Osteoblast (primary cell): ENCODE measurements at places on chromosomes 7 and 10.

GRCh38 chr10:67923551-67923950 lies 39.1 kb downstream of the SIRT1 start:
- DNase-seq = no peak

- DNase-seq = no peak
Measured at GRCh38 chr10:103149991-103150622, 43.0 kb downstream of the NT5C2 start.

GRCh38 chr7:98287486-98287959 lies 6.0 kb downstream of the BRI3 start:
- DNase-seq = peak; percentile 77

- no peak for DNase-seq
Measured at GRCh38 chr7:79713276-79713675, 259.8 kb upstream of the MAGI2 start.

DNA sequence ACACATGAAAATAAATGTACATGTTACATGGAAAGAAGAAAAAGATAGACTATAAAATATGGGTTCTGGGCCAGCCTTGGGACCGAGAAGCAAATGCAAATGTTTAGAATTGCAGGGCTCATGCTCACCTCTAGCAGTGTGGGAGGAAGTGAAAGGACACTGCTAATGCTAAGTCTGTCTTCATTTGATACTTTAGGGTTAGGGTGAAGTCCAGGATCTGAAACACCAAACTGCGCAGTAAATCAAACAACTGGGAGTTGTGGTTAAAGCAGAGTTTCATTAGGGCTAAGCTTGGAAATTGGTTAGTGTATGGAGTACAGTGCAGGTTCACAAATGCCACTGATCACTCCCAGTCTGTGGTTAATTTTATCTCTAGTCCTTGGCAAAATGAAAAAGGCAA lies 73.2 kb upstream of the PDK4 start:
- DNase-seq = no peak

- no peak for DNase-seq
Measured at GRCh38 chr7:36475381-36475780, 85.7 kb downstream of the ANLN start.

GRCh38 chr7:91852263-91852741 lies 28.2 kb downstream of the MTERF1 start:
- DNase-seq = no peak

GRCh38 chr10:71663311-71663710 lies 56.3 kb downstream of the C10orf105 start:
- DNase-seq = no peak

DNA sequence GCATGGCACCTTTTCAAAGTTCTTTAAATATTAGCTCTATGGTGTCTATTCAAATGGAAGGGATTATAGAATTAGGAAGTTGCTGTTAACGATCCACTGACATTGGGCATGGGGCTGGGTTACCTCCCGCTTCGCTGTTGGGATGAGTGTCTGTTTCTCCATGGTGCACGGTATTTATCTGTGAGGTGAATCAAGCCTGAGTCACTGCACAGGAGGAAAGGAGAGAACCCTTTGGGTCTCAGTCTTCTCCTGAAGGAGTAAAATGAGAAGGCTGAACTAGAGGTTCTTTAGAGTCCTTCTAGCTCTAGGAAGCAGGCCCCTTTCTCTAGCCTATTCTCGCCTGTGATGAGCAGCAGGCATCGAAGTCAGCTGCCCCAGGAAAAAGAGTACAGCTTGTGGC lies 7.3 kb downstream of the JCAD start:
- peak; percentile 69 for DNase-seq

DNA sequence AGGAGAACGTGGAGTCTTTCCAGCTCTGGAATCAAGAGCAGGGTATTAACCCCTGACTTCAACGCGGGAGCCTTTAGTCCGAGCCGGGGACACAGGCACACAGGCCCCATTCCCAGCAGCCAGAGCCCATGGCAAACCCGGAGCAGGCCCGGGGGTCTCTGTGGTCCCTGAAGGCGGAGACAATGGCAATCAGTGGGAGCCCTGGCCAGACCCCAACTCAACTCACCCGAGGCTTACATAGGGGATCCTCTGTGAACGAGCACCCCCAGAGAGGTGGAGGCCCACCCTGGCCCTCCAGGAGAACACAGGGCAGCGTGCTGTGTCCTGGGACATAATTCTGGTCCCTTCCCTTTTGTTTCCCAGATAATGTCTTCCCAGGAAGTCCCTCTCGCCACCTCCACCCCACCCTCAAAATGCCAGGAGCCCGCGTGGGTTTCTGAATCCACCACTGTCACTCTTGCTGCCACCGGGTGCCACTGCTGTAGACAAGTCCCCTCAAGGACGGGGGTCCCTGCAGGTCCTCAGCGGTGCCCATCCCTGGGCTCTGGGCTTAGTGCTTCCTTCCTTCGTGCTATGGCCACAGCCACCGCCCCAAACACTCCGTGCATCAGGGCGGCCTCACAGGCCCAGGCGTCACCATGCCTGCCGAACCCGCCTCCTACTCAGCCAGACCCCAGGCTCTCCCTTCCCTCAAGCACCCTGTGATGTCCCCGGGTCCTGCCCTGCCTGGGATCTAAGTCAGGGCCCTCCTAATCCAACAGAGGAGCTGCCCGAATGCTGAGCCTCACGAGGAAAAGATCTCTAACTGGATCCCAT lies 28.6 kb upstream of the PPP2R2D start:
- no peak for DNase-seq

- no peak for DNase-seq
Measured at GRCh38 chr7:20326342-20326741, 4.4 kb upstream of the ITGB8 start.

DNA sequence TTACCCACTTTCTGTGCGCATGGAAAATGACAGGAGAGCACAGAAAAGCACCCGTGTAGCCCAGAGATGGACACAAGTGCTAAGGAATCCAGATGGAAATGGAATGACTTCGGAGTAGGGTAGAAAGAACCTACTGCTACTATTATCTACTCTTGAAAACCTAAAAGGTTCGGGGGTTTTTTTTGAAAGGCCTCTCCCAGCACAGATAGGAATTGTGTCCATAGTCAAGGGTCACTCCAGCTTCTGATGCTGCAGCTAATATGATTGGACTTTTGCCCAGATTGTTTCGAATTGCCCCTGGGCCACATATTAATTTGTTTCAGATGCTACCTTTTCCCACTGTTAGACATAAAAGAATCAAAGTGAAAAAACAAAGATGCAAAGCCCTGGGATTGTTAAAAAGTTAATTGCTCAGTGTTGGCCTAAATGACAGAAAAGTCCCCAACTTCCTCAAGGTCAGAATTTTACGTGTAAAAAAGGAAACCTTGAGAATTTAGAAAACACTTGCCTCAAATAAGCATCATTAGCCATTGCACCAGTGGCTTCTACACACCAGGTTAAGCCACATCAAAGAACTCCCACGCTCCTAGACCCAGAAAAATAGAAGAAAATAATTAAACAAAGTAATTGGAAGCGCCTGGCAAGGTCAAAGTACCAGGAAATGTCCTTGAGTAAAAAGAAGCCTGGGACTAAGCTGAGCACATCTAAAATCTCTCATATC lies 40.8 kb upstream of the INSIG1 start:
- DNase-seq = peak; percentile 66

GRCh38 chr10:73449113-73449512 lies 15.8 kb upstream of the MSS51 start:
- DNase-seq = peak; percentile 47

DNA sequence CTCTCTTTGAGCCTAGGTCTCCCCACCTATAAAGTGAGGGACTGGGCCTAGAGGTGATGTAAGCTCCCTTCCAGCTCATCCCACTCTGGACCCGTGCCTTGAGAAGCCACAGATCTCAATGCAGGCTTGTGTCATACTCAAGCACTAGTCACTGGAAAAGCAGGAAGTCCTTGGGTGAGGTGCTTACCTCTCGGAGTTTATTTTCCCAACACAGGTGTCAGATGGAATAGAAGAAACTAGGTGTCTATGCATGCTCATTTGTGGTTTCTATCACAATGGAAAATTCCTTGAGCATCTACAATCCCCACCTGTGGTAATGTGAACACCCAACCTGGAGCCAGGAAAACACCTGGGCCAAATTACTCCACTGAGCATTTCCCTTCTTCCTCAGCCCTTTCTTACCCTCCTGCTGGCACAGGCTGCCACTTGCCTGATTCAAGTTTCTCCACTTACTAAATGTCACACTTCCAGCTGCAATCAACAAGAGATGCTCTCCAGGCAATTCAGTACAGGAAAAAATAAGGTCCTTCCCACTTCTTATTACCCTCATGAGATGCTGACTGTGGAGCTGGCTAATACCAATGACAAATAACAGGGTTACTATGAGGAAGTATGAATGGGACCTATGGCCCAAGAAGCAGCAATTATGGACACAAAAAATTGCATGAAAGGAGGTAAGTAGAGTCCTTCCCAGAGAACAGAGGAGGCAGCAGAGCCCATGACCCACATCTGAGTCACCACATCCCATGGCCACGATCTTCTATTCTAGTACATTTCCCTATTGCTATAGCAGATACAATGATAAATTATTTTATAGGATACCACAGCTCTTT lies 13.1 kb downstream of the LSM5 start:
- no peak for DNase-seq

- DNase-seq = no peak
Measured at GRCh38 chr10:131173484-131174210, 137.9 kb downstream of the TCERG1L start.

DNA sequence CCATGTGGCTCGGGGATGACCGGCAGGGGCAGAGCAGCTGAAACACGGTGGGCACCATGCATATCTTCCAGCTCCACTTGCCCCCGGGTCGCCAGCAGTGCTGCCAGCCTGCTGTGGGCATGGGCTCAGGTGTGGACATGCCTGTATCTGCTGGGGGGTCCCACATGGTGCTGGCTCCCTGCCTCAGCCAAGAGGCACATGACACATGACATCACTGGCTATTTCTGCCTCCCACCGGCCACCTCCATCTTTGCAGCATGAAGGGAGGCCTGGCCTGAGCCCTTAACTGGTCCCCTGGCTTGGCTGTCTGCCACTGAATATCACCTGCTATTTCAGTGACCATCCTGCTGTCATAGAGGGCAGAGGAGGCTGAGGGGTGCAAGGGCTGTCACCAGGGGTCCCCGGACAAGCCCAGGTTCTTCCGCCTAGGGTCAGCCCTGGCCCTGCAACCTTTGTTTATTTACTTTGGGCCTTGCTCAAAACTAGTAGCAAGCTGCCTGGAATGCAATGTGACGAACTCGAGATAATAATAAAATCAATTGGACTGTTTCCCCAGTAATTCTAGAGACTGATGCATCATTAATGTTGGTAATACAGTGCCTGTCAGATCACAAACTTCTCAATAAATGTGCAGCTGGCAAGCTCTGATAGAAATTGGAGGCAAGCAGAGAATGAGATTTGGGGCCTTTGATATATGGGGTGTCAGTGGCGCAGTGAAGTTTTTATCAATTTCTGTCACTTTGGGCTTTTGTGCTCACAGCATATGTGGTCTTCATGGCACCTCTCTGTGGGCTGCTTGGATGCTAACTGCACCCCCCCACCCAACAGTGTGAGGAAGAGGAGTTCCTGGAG lies 28.5 kb downstream of the ZMIZ1 start:
- no peak for DNase-seq

GRCh38 chr10:4102802-4103344 lies 317.9 kb upstream of the KLF6 start:
- no peak for DNase-seq

GRCh38 chr7:293681-294439 lies 3.9 kb downstream of the FOXL3 start:
- peak; percentile 76 for DNase-seq

GRCh38 chr7:32039000-32039756 lies 31.0 kb downstream of the PDE1C start:
- DNase-seq = no peak

DNA sequence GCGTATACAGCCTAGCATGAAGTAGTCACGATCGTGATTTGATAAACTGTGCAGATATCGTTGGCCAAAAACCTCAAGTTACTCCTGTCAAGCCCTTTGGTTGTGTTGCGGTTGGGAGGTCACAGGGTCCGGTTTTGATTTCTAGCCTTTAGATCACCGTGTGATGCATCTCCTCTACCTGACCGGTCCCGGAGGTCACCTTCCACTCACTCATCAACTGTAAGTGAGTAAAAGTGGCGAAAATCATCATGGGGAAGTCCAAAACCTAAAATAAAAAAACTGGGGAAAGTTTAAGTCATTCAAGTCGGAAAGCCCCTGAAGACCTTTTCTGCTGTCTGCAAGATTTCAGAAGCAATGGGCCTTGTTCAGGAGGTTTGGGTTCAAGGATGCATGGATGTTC lies 62.8 kb downstream of the ADARB2 start:
- DNase-seq = no peak

- DNase-seq = peak; percentile 6
Measured at GRCh38 chr7:99422186-99422585, 13.4 kb downstream of the BUD31 start.

- DNase-seq = no peak
Measured at GRCh38 chr10:69069090-69070042, 18.5 kb upstream of the SRGN start.

- DNase-seq = no peak
Measured at GRCh38 chr7:97430006-97430405, 301.9 kb upstream of the TAC1 start.

DNA sequence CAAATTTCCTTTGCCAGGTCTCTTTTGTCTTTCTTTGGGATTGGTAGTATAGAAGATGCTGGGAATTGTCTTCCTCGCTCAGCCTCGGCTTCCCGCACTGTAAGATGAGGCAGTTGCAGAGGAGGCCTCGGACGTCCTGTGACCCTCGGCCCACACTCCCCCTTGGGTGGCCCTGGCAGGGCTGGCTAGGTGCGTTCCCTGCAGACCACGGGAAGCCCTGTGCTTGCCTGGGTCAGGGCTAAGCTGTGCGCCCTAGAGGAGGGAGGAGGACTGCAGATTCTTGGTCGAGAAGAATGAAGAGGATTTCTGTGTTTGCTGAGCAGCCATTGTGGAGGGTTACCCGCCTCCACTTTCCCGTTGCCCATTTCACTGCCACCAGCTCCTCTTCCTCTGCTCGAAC lies 42.8 kb downstream of the WIPI2 start:
- peak; percentile 74 for DNase-seq

GRCh38 chr10:110007701-110008517 lies at the start of gene ADD3:
Gene ADD3, plus strand, starts transcription at chr10:110007984. Its CDS starts 92,670 bp downstream, at chr10:110100654.
- peak; percentile 95 for DNase-seq

DNA sequence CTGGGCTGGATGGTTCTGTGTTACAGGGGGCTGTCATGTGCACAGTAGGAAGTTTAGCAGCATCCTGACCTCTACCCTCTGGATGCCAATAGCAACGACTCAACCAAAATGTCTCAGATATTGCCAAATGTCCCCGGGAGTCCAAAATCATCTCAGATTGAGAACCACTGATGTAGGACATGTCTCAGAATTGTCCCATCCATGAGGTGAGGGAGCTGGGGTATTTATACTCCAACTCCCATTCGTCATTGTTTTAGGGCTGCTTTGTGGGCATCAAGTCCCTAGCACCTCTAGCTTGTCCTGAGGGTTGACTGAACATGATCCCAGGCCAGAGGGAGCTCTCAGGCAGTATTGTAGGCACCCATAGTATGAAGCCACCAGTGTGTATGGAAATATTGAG lies 25.2 kb upstream of the COMTD1 start:
- no peak for DNase-seq

- DNase-seq = no peak
Measured at GRCh38 chr10:72472306-72472705, 117.6 kb upstream of the DNAJB12 start.

DNA sequence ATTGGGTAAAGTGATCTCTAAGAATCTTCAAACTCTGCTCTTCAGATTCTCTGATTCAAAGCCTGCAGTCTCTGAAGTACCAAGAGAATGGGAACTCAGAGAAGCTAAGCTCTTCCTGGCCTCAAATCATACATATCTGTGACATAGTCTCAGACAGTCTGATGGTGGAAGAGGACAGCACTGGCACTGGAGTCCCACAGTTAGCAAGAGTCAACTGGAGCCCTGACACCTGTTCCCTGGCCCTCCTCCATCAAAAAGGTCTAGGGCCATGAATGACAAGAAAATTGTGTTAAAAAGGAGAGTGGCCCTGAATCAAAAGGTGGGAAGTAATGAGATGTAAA lies 37.7 kb downstream of the PRSS2 start:
- DNase-seq = no peak
